NCI-H524 treated with DMSO at 0.1 percent for 48 hours (cell line): ENCODE measurements at places on chromosomes 6 and 20.

DNA sequence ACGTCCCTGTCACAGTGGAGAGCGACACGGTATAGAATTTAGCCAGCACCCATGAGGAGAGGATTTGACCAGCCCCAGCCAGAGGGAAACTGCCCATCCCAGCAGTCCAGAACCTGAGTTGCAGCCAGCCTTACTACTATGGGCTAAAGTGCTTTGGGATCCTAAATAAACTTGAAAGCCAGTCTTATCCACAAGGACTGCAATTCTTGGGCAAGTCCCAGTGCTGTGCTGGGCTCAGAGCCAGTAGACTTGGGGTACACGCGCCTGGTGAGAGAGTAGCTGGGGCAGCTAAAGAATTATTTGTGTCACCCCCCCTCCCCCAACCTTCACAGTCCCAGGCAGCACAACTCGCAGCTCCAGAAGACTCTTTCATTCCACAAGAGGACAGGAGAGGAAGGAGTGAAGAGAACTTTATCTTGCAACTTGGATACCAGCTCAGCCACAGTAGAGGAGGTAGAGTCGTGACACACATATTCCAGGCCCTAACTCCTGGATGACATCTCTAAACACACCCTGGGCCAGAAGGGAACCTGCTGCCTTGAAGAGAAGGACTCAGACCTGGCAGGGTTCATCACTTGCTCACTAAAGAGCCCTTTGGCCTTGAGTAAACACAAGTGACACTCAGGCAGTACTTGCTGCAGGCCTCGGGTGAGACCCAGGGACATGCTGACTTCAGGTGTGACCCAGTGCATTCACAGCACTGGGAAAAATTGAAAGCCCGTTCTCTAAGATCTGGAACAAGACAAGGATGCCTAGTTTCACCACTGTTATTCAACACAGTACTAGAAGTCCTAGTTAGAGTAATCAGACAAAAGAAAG is 100.3 kb downstream of the REV3L start:
- no peak for DNase-seq

- peak; percentile 70 for DNase-seq
Measured at GRCh38 chr20:59782986-59783640, 150.3 kb downstream of the SYCP2 start.

- DNase-seq, result no peak
Measured at GRCh38 chr20:58878399-58878798, 25.9 kb downstream of the GNAS start.

DNA sequence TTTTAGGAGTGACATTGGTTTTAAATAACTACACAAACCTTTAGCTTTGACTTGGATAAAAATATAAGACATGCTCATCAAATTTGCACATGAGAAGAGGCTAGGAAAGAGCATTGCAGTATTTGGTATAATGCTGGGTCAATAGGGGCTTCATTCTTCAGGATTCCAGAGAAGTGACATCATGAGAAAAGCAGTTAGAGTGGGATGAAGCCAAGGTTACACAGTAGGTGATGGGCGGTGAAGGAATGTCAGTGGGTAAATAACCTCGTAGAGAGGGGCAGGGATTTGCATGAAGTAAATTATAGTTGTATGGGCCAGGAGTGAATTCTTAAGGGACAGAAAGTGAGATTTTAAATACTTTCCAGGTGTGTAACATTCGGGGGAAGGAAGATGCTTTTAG is 216.2 kb downstream of the RFPL4B start:
- DNase-seq, result no peak

GRCh38 chr20:31549513-31549880 is 35.3 kb downstream of the HM13 start:
- no peak for DNase-seq

GRCh38 chr6:53857318-53858094 is 62.7 kb downstream of the LRRC1 start:
- no peak for DNase-seq

GRCh38 chr20:42191140-42191860 is 573.1 kb upstream of the CHD6 start:
- no peak for DNase-seq

DNA sequence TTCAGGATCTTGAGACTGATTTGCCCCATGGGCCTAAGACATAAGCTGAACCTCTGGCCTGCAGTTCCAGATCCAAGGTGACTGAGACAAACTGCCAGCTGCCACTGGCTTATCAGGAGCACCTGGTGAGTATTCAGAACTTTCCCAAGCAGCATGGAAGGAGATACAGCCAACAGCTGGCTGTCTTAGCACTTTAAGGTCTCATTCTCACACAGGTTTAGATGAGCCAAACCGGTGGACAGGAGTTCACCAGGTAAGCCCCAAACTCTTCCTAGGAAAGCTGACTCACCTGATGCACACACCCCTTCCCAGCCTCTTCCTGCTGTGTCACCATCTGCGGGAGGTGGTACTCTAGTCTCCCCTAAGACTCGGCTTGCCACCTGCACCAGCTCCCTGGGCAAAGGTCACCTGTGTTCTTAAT is at the start of gene BANF2:
BANF2 (plus strand) TSS at position 36 of the 421 bp plus-strand sequence. CDS start 25,060 bp downstream, outside the sequence.
- no peak for DNase-seq

- peak; percentile 35 for DNase-seq
Measured at GRCh38 chr6:13146442-13146841, 181.9 kb downstream of the TBC1D7 start.

- DNase-seq, result no peak
Measured at GRCh38 chr6:151229401-151230276, 10.1 kb upstream of the AKAP12 start.

- DNase-seq, result no peak
Measured at GRCh38 chr6:116033687-116034303, 26.9 kb downstream of the FRK start.

GRCh38 chr6:15265787-15266186 is 19.9 kb downstream of the JARID2 start:
- no peak for DNase-seq

DNA sequence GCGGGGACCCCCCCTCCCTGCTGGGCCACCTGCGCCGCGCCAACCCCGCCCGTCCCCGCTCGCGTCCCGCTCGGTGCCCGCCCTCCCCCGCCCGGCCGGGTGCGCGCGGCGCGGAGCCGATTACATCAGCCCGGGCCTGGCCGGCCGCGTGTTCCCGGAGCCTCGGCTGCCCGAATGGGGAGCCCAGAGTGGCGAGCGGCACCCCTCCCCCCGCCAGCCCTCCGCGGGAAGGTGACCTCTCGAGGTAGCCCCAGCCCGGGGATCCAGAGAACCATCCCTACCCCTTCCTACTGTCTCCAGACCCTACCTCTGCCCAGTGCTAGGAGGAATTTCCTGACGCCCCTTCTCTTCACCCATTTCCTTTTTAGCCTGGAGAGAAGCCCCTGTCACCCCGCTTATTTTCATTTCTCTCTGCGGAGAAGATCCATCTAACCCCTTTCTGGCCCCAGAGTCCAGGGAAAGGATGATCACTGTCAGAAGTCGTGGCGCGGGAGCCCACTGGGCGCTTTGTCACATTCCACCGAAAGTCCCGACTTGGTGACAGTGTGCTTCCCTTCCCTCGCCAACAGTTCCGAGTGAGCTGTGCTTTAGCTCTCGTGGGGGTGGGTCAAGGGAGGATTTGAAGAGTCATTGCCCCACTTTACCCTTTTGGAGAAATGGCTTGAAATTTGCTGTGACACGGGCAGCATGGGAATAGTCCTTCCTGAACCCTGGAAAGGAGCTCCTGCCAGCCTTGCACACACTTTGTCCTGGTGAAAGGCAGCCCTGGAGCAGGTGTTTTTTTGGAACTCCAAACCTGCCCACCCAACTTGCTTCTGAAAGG is 2.1 kb downstream of the VEGFA start:
- DNase-seq, result no peak

DNA sequence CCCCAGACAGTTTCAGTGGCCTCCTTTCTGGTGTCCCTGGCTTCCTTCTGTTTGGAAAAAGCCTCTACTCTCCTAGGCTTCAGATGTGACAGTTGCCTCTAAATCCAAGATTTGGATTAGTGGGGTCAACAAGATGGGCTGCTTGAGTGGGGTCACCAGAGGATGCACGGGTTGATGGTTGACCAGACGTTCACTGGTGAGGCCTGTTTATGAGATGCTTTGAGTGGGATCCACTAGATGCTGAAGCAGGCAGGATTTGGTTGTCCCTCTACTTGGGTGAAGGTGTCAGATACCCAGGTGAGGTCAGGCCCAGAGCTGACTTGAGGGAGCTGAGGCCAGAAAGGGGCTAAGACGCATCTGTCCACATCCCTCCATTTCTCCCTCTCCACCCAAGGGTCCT is 8.1 kb upstream of the DLGAP4 start:
- DNase-seq, result no peak

- DNase-seq, result no peak
Measured at GRCh38 chr6:158522616-158523015, 37.3 kb upstream of the TMEM181 start.

DNA sequence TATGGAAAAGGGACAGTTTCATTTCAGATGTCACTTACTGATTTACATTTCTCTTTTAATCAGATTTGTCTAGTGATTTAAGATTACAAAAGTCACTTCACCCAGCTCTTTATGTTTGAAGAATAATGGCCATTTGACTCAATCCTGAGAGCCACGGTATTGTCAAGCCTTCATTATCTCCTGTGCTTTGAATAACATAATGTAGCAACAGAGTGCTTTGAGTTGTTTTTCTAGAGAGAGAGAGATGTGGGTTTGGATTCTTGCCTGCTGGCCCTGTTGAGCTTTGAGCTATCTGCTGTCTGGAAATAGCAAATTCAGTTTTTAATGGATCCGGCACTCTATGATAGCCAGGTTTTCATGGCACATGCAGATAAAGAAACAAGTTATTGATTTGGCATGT is 478.4 kb upstream of the SOX4 start:
- DNase-seq, result no peak

DNA sequence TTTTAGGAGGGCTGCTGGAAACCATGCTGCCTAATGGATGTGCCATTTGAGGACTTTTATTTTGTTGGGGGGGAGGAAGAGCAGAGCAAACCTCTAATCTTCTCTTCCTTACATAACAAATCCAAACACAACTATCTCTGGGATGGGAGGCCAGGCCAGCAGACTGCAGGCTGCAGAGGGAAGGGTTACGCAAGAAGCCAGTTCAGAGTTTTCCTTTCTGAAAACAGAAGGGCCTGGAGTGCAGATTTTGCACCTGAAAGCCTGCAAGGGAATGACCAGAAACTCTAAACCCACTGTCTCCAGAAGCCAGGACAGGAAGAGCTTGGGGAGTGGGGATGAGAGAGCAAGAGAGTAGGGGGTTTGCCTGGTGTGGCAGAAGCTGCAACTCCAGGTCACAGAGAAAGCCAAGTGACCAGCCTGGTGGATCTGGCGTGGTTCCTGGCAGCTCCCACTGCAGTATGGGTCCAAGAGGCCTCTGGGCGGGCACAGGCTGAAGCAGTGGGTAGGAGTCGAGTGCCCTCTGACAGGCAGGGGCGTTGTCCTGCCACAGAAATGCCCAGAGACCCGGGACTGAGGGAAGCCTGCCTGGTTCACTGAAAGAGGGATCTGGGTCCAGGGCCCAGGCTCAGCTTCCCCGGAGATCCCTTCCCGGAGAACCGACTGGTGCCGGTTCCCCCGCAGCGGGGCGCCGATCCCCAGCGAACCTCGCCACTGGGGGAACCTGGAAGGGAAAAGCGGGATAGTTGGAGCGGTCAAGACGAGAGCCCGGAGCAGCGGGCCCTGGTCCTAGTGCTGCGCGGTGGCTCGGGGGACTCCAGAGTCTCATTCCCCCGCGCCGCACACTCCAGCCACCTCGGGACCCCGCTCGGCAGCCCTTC is 6.7 kb downstream of the MAFB start:
- DNase-seq, result no peak

DNA sequence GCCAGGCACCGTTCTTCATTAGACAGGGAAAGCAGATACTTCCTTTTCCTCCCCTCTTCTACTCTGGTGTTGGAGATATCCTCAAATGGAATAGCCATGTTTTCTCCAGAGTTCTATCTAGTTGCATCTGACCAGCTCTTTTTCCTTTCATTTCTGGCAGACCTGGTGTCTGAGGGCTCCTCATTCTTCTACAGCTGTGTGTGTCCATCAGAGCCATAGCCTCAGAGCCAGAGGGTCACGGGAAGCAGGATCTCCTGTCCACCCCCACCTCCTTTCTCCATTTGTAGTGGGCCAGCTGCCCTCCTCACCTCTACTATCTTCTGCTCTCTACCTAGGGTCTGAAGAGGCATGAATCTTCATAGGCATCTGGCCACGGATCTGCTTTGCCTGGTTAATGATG is 57.0 kb downstream of the TSPYL4 start:
- DNase-seq, result no peak

DNA sequence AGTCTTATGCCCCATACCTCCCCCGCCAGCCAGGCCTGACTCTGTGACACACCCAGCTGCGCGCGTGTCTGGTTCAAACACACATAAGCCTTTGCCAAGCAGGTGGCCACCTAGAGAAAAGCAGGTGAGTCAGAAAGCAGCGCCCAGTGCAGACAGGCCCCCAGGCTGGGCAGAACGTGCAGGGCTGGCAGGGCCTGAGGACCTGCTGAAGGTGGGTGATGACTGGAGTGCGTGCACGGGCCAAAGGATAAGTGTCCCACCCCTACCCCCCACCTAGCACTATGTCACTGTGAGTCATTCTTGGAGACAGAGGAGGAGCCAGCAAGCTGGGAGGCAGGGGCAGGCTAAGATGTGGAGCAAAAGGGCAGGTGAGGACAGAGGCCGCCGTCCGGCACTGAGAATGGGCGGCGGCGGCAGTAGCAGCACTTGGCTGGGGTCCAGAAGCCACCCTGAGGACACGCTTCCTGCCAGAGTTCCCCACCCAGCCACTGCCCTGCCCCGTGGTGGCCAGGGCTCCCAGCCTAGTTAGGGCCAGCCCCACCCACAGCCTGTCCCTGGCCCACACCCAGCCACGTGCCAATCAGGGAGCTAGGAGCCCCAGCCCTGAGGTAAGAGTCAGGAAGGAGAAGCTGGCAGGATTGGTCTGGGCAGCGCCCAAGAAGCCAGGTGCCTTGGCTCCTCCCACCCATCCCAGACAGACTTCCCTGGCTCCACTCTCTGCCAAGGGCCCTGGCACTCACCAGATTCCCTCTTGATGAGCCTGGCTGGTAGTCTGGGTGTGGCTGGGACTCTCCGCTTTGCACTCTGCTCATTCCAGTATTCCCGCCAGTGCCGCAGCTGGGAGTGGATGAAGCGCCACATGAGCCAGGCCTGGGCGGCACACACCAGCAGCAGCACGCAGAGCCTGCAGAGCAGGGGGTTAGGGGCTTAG is 72.7 kb downstream of the TRAM2 start:
- no peak for DNase-seq

GRCh38 chr6:98107801-98108200 is 726.6 kb upstream of the POU3F2 start:
- no peak for DNase-seq

DNA sequence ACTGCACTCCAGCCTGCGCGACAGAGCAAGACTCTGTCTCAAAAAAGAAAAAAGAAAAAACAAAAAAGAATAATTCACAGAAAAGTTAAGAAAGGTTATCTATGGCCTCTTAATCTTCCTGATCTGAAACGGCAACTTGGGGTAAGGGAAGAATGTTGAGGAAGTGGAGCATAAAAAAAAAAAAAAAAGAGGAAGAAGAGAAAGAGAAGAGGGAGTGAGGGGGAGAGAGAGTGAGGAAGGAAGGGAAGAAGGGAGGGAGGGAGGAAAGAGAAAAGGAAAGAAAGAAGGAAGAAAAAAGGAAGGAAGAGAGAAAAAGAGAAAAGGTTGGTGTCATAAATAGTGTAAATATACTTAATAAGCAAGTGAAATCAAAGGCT is 68.9 kb upstream of the NCOA3 start:
- DNase-seq, result no peak

GRCh38 chr6:131807644-131808459 is at the start of gene ENPP1:
Gene ENPP1 (plus strand): TSS chr6:131808020. CDS start chr6:131808036, 16 bp downstream.
- DNase-seq, result peak; percentile 69
